ENCODE measurements at places on chromosomes 2 and 18. TPM values are rescaled to one million over a fixed set of nuclear protein-coding genes. Genes with fewer than 3 reads are reported as not detected.

DNA sequence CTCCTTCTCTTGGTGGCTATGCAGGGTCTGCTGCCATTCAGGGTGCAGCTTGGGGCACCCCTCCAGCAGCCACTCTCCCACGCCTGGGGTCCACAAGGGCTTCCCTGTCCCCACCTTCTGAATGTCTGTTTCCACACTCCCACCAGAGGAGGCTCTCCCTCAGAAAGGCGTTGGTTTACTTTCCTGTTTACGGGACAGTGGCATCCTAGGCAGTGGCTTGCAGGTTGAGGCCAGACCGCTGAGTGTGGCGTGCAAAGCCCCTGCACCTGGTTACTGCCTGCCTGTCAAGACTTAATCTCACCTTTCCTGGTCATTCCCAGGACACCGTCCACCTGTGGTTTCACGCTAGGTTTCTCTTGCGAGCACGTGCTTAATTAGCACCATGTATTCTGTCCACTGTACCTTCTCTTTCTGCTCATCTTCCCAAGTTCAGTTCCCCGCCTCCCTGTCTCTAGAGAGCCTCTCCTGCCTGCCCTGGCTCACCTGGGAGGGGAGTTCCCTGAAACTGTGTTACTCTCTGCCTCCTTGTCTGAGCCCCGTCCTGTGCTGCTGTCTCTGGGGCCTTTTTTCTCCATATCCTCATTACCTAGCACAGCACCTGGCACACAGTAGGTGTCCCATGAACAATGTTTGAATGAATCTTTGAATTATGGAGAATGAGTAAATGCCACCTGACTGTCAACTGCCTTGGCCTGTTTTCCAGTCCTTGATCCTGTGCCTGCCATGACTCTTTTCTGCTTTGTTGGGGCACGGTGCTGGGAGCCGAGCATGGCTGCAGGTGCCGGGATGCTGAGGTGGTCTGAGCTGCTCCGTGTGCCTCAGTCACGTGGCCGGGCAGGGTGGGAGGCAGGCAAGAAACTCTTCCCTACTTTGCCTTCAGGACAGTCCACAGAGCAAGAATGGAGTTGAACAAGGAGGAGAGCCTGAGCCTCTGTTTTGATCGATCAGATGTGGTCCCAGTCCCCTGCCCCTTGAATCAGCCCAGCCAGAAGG is 56.4 kb downstream of the ARHGEF4 start:
- no peak for DNase-seq

- no peak for DNase-seq
Measured at GRCh38 chr2:144967961-144968360, 448.0 kb upstream of the ZEB2 start.

- no peak for DNase-seq
Measured at GRCh38 chr18:6575908-6576307, 153.6 kb upstream of the ARHGAP28 start.

DNA sequence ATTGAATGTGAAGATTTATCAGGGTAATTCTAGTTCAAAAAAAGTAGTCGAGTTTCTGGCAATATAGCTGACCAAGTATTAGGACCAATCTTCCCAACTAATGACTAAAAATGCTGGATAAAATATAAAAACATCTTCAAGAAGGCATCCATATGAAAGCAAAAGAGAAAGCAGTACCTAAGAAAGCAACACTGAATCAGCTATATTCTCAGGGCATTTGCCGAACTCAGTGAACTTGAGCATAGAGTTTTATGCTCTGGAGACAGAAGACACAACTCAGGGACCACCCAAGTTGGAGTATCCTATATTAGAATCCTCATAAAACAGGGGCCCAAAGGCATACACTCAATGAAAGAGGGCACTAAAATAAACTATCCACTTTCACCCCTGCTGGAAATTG is 103.7 kb upstream of the HNRNPA3 start:
- DNase-seq: no peak

DNA sequence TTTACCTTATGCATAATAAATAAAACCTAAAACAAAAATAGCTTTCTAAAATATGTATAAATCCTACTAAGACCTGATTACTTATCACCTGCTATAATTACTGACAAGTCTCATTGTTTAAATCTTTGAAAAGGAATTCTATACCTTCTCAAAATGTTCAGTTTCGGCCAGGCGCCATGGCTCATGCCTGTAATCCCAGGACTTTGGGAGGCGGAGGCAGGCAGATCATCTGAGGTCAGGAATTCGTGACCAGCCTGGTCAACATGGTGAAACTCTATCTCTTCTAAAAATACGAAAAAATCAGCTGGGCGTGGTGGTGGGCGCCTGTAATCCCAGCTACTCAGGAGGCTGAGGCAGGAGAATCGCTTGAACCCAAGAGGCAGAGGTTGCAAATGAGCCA is 58.1 kb downstream of the RELCH start:
- no peak for DNase-seq

ZDBF2 gene
- total RNA-seq: 10.4 TPM

TDRD15 gene
- not detected for total RNA-seq
